AG08395 (cell line): ENCODE measurements at places on chromosomes 6 and 20.
A peak's percentile ranks its signal among the peaks of the same experiment; 100 is the strongest.

DNA sequence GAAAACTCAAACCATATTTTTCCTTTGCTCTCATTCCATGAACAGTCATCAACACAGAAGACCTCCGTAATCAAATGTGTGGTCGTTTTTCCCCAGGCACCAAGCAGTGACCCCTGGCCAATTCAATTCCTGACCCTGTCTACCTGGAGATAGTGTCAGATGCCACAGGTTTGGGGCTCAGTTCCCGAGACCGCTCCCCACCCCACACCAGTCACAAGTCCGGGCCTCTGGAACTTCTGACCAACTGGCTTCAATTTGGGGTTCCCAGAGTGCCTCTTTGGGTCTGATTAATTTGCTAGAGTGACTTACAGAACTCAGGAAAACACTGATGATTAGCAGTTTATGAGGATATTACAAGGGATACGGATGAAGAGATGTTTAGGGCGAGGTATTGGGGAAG lies 6.0 kb downstream of the IGF2R start:
- DNase-seq: no peak

DNA sequence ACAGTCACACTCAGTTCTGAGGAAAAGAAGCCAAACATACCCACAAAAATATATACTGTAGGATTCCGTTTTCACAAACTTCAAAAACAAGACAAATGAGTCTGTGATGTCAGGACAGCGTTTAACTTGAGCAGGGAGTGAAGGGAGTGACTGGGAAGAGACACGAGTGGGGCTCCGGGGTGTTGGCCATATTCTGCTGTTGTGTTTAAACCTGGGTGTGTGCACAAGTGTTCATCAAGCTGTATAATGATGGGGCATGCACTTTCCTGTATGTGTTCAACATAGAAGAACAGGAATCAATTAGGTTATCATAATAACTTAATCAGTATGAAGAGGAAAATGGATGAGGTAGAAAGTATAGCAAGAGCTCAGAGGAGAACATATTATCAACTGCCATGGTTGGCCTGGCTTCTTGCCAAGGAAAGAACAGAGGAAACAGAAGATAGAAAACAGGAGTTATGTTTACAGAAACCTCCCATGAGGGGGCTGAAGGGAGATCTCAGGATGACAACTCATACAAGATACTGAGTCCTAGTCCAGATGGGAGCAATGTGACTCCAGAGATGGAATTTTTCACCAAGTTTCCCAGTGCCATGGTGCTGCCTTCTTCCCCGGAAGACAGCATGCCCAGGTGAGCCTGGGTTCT lies 15.1 kb upstream of the AFDN start:
- DNase-seq: no peak

DNA sequence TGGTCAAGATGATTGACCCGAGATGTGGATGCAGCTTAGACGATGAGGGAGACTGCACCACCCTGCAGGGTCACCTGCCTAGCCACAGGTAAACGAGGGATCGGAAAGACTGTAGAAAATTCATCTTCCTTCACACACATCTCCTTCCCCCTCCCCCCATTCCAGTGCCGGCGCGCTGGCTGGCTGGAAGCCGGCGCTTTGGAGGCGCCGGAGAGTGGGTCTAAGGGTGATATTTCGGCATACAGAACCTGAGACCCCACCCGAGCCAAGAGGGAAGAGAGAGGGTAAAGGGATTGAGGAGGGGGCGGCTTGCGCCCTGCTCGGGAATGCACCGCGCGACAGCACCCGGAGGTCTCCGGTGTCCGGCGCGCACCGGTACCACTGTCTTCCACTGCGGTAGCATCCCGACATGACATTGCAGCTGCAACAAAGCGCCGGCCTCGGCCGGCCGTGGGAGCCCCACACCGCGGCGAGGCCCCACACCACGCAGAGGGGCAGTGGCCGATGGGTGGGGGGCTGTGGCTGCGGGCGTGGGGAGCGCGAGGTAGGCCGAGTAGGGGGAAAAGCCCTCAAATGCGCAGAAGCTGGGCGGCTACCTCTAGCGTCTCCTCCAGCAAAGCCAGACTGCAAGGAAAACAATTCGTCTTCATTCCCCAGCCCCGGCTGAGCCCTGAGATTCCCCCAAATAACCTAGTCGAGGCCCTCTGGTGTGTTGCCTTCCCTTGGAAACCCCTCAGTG lies 984 bp downstream of the TNFRSF21 start:
- peak; percentile 25 for DNase-seq

DNA sequence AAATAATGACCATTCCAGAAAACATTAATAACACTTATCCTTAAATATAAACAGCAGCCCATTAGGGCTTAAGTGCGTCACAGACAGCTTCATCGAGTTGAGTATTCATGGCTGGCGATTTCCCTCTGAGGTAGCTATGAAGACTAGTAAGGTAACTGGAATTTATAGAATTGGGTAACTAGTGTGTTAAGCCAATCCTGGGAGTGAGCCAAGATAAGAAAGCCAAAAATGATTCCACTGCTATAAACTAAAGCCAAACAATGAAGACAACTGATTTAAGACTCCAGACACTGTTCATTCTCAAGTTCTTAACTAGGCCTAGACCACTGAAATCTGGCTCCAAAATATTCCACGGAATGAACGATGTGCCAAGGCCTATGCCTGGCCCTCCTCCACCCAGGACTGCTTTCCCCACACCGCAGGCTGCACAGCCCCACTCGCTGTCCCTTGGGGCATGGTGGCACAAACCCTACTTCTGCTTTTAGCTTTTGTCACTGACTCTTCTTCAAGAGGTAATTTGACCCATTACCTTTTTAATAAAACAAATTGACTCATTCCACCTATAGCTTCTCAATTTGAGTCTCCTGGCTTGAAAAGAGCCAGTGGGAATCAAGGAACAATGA lies 66.0 kb downstream of the BLOC1S5 start:
- no peak for DNase-seq

DNA sequence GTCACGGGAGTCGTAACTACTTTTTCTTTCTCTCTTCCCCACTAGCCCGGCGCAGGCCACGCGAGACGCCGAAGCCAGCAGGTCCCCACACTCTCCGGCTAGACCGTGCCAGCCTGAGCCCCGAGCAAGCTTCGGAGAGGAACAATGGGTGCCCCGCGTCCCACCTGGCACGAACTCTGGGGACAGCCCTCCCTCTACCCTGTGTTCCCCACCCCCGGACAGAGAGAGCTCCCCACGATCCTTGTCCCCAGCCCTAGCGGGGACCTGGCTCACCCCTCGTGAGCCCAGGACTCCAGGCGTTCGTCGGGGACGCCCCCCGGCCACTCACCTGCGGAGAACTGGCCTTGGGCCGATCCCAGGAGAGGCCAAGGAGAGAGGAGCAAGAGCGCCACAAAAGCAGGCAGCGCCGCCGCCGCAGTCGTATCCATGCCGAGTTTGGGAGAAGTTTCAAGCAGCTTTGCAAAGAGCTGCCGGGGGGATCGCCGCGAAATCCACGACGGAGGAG lies 416 bp downstream of the PTPRK start:
- no peak for DNase-seq

DNA sequence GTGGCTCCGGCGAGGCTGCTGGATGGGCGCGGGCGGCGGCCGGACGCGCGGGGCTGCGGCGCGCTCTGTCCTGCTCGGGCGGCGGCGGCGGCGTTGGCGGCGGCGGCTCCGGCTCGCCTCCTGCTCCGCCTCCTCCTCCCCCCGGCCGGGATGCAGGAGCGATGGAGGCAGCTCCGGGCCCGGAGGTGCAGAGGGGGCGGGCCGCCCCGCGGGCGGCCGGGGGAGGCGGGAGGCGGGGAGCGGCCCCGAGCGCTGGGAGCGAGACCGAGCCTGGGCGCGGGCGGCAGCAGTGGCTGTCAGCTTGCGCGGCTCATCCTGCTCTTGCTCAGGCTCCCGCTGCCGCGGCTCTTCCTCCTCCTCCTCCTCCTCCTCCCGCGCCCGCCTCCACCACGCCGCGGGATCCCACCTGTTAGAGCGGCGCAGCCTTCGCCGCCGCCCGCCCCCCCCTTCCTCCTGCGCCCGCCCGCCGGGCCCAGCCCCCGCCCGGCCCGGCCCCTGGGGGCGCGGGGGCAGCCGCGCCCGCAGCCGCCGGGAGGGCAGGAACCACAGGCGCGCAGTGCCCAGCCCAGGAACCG lies at the start of gene NOL4L:
NOL4L (minus strand) TSS at position 323 of the 575 bp plus-strand sequence. CDS start 443 bp downstream, outside the sequence.
- no peak for DNase-seq

- peak; percentile 69 for DNase-seq
Measured at GRCh38 chr20:1478566-1478965, 11.9 kb upstream of the NSFL1C start.

- no peak for DNase-seq
Measured at GRCh38 chr6:90415178-90415577, 118.5 kb upstream of the BACH2 start.

GRCh38 chr20:59123011-59123677 lies 40.5 kb upstream of the ZNF831 start:
- DNase-seq: no peak

- no peak for DNase-seq
Measured at GRCh38 chr20:39993742-39994141, 695.3 kb downstream of the MAFB start.

GRCh38 chr20:23061262-23061661 lies 11.8 kb upstream of the THBD start:
- DNase-seq: no peak

- DNase-seq: no peak
Measured at GRCh38 chr6:129603741-129604140, 106.2 kb downstream of the ARHGAP18 start.

- DNase-seq: peak; percentile 10
Measured at GRCh38 chr20:32357375-32357868, 709 bp upstream of the ASXL1 start.

DNA sequence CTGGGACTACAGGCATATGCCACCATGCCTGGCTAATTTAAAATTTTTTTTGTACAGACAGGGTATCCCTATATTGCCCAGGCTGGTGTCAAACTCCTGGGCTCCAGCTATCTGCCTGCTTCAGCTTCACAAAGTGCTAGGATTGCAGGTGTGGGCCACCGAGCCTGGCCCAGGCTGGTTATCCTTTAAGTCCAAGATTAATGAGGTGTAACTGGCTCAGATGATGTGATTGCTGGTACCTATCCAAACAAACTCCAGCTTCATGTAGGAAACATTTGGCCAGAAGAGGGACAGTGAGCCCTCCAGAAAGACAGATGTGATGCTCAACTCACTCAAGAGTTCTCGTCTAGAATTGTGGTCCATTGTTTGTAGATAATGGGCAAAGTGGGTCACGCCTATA lies 9.2 kb upstream of the ZNF318 start:
- no peak for DNase-seq

DNA sequence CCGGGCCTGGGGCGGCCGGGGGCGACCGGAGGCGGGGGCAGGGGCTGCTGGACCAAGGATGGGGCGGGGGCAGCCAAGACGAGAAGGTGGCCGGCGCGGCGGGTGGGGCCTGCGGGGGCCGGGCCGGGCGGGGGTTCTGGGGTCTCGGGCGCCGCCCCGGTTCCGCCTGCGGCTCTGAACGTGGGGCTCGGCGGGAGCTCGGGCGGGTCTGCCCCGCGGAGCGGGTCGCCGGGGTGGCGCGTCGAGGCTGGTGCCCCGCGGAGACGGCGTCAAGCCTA lies 204 bp downstream of the ADRM1 start:
- no peak for DNase-seq

GRCh38 chr6:47064274-47064673 lies 22.1 kb upstream of the ADGRF1 start:
- DNase-seq: no peak

- DNase-seq: peak; percentile 11
Measured at GRCh38 chr6:12803486-12803885, 86.9 kb downstream of the PHACTR1 start.

- peak; percentile 54 for DNase-seq
Measured at GRCh38 chr6:119129148-119129967, 50.9 kb upstream of the FAM184A start.

DNA sequence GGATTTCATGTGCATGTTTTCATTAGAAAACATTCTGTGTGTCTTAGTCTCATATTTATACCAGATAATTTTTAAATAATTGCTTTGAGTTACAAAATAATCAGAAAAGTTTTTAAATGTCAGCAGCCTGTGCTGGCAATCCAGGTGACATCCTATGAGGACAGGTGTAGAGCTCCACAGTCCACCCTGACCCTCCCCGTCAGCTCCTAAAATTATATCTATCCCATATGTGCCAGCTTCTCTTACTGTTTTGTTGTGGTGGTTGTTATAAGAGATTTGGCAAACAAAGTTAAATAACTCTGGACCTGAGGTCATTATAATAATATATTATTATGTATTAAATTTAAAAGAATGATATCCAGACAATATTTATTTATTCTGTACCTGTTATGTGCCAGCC lies 253.2 kb upstream of the PLN start:
- no peak for DNase-seq

DNA sequence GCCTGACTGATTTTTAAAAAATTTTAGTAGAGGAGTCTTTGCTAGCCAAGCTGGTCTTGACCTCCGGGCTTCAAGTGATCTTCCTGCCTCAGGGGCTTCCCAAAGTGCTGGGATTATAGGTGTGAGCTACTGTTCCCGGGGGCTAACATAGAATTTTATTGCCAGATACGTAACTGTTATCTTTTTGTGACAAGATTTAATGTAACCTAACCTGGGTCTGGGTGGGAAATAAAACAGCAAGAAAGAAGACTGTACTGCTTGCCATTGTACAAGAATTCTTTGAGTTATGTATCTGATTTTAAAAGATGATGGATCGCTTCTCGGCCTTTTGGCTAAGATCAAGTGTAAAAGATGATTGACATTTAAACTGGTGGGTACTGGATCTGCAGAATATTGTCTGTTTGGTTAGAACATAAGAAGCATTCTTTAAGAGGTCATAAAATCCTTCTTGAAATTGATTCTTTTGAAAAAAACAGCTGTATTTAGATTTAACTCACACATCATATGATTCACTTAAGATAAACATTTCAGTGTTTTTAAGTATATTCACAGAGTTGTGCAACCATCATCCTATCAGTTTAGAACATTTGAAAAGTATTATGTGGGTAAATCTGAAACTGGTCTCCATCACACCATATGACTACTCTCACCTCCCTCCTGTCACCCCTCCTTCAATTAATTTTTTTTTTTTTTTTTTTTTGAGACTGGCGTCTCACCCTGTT lies 21.6 kb downstream of the TPX2 start:
- DNase-seq: no peak

DNA sequence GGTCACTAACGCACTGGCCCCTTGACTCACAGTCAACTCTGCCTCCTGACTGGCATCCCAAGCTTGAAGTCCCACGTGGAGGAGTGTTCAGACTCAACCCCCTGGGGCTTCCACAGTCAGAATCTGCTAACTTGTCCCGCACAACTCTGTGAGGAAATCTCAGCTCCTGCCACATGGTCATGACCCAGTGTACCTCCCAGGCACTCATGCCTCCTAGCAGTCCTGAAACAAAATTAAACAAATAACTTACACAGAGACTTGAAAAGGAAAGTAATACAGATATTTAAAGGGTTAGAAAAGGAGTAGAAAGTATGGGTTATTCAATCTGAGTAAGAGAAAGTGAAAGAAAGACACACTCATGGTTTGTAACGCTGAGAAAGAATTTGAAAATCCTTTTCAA lies 134.9 kb downstream of the GMDS start:
- DNase-seq: no peak
